ENCODE measurements at places on chromosomes 12 and 14.
A peak's percentile ranks its signal among the peaks of the same experiment; 100 is the strongest.

DNA sequence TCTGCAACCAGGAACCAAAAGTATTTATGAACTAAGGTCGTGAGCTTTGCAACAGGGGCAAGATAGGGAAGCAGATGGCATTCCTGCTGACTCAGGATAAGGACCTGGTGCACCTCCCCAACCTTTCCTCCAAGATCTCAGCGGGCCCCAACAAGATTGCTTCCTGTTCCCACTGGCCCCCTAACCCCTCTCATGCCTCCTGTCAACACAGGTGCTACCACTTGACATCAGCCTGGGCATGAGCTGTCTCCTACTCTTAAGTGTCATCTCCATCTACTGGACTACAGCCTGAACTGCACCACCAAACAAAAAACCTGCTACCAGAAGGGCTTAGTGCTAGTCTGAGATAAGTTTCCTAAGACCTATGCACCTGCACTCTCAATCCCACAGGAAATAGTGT is 32.7 kb downstream of the MED6 start:
- no peak for DNase-seq

DNA sequence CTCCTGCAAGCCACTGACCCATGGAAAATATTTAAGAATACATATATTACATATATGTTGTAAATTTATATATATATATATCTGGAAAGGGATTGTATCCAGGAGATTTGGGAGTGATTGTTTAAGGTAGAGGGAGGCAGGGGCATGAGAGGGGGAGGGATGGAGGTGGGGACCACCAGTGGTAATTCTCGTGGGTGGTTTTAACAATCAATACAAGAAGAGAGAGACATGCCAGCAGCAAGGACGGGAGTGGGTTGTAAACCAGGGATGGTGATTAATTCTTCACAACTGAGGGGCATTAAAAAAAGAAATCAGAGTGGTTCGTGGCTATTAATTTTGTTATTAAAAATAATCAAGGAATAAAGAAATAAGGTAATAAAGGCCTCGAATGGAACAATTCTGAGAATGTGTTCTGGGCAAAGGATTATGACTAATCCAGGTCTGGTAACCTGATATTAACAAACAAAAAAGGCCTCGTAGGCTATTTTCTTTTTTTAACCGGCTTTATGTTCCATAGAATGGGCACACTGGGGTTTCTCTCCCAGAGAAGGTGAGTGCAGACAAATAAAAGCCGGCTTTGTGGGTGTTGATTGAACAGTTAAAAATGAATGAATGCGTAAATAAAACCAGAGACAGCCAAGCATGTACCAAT is 8.3 kb upstream of the RTL1 start:
- no peak for DNase-seq

GRCh38 chr12:123151457-123152454 is 866 bp upstream of the PITPNM2 start:
- no peak for DNase-seq

DNA sequence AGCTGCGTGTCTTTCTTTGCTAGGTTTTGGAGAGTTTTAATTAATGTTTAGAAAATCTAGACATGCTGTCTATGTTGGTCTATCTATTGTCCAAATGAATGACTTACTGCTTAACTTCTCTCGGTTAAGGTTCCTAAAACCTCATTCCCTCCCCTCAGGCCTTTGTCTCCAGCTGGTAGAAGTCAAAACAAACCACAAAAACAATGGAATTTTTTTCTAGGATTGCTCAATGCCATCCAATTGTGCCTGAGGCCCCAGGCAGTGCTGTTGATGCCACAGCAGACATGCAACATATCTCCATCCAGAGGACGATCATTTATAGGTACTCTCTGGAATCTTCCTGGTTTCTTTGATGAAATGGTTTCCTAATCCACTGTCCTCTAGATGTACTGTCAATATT is 448.2 kb upstream of the TBX3 start:
- DNase-seq, result no peak

GRCh38 chr12:402029-402389 is 565 bp downstream of the CCDC77 start:
- no peak for DNase-seq

DNA sequence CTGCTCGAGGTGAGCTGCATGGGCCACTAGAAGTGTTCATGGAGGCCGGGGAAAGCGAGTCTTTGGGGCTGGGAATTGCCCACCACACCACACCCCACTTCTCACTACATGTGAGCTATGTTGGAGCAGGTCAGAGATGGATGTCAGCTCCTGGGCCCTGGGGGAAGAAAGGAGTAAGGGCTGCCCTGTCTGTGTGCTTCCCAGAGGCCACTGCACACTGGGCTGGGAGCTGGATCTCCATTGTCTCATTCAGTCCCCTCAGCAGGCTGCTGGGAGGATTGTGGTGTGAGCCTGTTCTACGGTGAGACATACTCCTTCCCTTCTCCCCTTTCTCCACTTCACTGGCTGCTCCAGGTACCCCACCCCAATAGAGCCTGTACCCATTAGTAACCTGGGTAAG is 10.5 kb downstream of the FIGNL2 start:
- no peak for DNase-seq

DNA sequence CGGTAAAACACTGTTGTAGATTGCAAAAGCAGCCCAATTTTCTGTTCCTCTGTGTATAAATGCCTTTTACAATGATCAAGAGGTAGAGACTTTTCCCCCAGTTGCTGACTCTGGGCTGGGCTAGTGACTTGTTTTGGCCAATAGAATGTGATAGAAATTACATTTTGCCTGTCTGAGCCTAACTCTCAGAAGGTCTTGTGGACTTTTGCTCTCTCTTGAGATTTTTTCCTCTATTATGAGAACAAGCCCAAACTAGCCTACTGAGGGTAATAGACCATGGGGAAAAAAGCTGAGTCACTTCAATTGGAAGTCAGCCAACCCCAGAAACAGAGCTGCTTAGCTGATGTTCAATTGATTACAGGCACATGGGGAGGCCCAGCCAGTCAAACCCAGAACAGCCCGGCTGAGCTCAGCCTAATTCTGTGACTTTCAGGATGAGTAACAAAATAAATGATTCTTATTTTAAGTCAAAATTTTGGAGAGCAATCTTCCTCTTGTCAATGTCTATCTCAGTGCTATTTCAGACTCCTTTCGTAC is 61.4 kb downstream of the MYF5 start:
- DNase-seq, result peak; percentile 18

- no peak for DNase-seq
These were observed 145.5 kb downstream of the SLC6A15 start for GRCh38 chr12:84767079-84767478.

DNA sequence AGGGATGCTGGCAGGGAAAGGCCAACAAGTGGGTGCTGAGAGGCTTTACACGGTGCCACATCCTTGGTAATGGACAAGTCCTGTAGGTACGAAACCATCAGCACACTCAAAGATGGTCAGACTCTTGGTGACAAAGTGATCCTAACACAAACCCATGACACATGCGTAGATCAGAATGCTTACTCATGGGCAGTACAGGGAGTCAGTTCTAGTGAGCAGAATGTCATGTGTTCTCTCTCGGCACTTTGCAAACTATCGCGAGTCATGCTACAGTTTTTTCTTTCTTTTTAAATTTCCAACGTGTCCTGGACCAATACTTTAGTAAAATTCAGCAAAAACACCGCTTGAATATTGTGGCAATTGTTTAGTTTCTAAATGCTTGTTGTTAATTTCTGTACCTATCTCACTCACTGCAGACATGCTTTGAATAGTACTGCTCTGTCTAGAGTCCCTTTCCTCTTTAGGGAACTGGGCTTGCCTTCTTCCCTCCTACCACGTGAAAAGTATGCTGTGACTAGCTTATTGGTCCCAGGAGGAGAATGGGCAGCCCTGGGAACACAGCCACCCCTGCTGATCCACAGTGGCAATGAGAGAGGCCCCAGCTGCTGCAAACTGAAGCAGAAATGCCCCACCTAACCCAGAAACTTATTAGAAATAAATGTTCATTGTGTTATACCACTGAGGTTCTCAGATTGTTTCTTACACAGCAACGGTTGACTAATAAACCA is 62.4 kb downstream of the UBR7 start:
- no peak for DNase-seq

GRCh38 chr14:30938617-30939016 is 64.3 kb downstream of the COCH start:
- DNase-seq, result no peak

DNA sequence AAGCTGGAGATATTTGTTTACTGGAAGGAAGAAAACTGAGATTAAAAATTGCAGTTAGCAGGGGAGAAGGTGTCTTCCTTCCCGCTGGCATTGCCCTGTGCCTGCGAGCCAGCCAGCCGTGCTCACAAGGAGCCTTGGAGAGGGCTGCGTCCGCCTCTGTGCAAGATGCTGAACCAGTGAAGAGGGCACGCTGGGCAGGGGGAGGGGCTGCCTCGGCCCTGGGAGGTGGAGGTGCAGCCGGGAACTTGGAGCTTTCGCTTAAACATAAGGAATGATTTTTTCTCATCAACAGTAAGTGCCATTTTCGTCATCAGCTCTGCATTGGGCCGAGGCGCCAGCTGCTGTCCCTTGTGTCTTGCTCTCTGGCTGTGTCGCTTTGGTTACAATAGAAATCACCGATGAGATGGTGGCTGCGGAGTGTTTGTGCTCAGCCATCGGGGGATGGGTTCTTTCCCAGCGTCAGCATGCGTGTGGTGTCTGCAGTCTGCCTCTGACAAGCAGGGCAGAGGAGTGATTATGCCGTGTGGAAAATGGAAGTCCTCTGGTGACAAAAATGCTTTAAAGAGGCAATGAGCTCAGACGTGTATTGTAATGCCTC is 97.3 kb downstream of the ESR2 start:
- peak; percentile 42 for DNase-seq

- no peak for DNase-seq
These were observed 5.0 kb upstream of the ADGRD1 start for GRCh38 chr12:130948751-130949150.

- DNase-seq, result no peak
These were observed 58.3 kb downstream of the TESPA1 start for GRCh38 chr12:54926246-54926645.

GRCh38 chr12:2112401-2112800 is 59.6 kb downstream of the CACNA1C start:
- DNase-seq, result no peak

DNA sequence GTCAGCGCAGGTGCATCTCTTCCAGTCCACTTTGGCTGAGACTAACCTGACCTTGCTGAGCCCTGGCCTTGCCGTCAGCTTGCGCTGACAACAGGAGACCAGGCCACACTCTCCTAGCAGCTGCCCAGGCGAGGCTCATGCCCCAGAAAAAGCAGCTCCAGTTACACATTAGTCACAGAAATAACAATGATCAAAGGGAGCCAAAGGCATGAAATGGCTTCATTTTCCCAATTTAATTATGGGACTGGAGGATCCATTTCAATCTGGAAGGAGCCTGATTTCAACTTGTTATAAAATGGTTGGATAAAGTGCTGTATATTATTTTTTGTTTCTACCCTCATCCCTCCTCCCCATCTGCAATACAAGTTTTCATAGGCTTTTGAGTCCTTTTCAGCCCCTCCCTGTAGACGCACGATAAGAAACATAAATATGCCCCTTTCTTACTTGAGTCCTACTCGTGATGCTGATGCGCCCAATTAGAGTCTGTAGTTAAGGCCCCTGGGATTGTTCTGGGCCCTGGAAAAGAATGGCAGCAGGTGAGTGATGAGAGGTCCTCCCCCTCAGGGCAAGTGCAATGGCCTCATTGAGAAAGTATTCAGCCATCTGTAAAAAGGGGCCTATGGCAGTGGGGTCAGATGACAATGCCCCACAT is 376.0 kb downstream of the C12orf75 start:
- peak; percentile 68 for DNase-seq

DNA sequence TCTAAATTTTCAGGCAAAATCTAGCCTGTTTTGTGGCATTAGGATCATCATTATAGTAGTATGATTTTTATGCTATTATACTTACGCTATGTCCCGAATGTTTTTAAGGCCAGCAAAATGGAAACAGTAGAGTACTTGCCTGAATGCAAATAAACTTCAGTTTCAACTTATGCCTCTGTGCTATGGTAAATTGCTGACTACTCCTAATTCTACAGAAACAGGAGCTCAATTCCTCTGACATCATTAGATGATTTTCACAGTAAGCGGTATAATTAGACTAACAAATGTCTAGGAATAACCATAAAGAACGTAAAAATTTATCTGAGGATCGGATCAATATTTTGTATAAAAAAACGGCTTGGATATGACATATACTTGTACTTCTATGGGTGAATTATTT is 270.0 kb downstream of the EGLN3 start:
- no peak for DNase-seq

DNA sequence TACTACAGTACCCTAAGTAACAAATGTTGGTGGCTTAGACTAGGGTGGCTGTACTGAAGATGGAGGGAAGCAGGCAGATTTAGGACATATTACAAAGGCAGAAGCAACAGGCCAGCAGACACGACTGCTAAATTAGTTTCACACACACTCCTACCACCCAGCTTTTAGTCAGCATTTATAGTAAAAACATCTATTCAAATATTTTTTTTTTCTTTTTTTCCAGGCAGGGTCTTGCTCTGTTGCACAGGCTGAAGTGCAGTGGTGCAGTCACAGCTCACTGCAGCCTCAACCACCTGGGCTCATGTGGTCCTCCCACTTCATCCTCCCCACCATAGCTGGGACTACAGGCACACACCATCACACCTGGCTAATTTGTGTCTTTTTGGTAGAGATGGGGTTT is 72.9 kb downstream of the CDK17 start:
- no peak for DNase-seq

Measured in right renal pelvis (tissue), 4 donors.